ENCODE measurements at places on chromosomes 11 and 22. TPM values are rescaled to one million over a fixed set of nuclear protein-coding genes. Genes with fewer than 3 reads are reported as not detected.

ZNF280B gene
- total RNA-seq: 1.7 TPM

ACTN3 gene
- total RNA-seq: not detected

DNA sequence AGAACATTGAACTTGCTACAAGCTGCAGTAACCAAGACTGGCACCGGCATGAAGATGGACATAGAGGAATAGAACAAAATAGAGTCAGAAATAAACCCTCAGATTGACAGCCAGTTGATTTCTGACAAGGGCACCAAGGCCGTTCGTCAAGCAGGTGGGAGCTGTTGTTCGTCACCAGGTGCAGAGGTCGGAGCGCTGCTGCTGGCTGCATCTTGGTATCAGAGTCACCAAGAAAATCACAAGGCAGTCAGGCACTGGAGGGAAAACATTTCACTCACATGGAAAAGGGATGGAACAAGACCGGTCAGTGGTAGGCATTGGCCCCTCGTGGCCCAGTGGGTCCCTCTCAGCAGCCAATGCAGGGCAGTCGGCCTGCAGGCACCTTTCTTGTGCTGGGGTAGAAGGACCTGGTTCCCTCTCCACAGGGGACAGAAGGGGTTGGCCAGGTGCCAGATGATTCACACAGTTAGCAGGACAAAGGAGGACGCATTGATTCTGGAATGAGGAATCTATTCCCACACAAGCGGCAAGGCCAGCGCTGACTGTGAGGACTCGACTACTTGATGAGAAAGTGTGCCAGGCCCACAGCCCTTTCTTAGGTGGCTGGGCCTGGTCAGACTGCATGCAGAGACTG is 115.8 kb upstream of the FGF3 start:
- DNase-seq: peak; percentile 57

DNA sequence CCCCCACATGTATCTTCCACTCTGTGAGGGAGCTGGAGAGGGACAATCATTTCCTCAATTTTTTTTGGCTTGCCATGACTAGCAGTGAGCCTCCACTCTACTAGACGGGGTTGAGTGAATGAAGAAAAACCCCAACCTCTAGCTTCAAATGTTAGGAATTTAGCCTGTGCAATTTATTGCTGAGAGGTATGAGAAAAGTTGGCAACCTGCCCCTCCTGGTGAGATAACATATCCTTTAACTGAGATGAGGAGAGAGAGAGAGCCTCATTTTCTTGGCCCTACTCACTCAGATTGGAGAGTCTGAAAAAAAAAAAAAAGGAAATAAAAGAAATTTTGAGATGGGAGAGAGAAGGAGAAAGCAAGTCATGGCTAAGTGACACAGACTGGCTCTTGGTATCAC is 218.2 kb upstream of the CARD18 start:
- DNase-seq: peak; percentile 18
